ENCODE measurements at places on chromosomes 2 and 18.

DNA sequence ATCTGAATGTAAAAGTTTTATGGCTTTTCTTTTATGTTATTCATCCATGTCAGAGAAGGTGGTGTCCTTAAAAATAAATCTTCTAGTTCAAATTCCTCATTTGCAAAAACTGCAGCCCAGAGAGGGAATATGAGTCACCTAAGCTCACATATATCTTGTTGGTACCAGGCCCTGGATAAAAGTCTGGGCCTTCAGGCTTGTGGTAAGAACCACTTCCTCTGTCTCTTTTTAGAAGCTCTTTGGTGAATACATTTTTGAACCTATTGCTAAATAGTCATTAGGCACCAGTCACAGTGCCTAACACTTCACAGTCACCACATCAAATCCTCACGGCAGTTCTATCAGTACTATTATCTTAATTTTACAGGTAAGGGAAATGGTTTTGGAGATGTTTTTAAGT is 199.2 kb downstream of the KCNS3 start:
- DNase-seq: no peak

DNA sequence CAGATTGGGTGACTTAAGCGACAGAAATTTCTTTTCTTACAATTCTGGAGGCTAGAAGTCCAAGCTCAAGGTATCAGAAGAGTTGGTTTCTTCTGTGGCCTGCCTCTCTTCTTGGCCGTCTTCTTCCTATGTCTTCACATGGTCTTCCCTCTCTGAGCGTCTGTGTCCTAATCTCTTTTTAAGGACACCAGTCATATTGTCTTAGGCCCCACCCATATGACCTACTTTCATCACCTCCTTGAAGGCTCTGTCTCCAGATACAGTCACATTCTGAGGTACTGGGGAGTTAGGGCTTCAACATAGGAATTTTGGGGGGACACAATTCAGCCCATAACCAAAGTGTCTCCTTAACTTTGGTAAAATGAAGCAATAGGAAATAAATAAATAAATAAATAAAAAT is 110.9 kb upstream of the EPC2 start:
- no peak for DNase-seq

DNA sequence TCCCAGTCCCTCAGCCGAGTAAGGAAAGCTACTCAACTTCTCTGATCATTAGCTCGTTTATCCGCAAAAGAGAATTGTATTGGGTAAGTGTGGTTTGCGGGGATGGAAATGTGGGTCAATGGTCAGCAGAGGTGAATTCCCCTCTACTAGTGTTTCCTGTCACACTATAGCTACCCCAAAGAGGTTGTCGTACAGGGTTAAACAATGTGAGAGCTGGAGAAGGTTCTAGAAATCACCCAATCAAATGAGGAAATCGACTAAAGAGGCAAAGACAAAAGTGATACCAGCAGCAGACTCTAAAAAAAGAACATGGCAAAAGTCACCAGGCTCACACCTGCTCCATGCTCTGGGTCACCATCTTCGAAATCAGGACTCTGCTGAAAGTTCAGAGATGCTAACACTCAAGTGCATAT is 144.7 kb upstream of the ITGA4 start:
- DNase-seq: no peak

- DNase-seq: no peak
Observed at GRCh38 chr18:46423226-46423805, 233.7 kb downstream of the LOXHD1 start.

- no peak for DNase-seq
Observed at GRCh38 chr2:235613649-235614048, 119.8 kb downstream of the AGAP1 start.

DNA sequence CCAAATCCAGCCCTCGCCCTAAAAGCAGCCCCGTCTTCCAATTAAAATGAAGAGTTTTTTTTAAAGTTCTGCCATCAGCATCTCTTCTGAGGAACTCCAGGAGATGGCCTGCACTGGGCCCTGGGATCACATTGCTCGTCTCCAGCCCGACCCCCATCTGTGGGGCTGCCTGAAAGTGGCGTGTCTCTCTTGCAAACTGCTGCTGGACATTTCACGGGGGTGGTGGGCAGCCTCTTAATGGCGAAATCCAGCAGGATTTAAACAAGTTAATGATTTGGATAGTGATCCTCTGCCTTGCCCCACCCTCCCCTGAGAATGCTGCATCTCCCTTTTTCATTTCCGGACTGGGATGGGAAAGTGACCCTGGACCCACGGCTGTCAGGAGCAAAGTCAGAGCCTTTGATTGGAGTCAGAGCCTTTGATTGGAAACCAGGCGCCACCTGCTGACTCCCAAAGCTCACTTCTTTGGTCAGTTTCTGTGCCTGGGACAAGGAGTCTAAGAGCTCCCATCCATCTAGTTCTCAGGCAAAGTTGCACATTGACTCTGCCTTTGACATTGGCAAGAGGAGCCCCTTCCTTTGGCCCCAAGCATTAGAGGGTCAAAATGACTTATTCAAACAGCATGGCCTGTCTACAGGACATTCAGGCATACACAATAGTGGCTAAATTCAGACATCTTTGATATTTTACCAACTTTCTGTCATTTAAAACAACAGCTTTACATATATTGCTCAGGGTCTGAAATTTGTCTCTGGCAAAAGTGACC is 155.2 kb downstream of the SH3BP4 start:
- DNase-seq: peak; percentile 50

DNA sequence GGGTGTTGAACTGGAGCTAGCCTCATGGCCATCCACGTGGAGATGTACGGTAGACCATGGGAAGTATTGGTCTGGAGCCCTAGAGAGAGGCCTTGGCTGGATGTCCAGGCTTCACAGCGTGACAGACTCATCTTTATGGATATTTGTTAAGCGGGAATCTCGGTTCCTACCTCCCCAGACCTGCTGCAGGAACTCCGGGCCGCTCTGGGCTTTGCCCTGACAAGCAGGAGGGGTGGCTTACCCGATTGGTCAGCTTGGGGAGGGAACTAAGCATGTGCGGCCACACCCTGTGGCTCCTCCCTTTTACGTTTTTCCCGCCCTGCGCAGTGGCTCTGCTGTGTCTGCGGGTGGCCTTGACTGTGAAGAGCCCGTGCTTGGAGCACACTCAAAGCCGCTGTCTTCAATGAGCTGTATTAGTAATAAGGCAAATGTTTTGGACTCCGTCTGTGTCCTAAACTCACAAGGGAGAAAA is 52.3 kb downstream of the PAPOLG start:
- DNase-seq: no peak

DNA sequence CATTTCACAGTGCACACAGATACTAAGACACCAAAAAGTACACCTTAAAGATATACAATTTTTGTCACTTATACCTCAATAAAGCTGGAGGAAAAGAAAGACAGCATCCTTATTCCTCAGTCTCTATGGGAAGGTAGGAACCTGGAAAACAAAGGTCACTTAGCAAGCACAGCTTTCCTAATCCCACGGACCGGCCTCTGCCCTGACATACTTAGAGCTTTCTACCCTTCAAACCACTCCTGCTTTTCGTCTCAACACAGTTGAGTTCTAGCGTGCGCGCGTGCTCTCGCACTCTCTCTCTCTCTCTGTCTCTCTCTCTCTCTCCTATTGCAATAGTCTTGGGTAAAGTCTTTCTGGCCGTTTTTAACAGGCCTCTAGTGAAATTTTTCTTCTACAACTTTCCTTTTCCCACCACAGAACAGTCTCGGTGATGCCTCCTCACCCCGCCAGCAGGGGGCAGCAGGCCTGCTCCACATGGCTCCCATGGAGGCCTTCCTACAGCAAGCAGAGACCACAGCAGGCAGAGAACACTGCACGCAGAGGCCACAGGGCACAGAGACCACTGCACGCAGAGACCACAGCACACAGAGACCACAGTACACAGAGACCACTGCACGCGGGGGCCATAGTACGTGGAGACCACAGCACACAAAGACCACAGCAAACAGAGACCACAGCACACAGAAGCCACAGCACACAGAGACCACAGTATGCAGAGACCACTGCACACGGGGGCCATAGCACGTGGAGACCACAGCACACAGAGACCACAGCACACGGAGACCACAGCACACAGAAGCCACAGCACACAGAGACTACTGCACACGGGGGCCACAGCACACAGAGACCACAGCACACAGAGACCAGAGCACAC is 106.9 kb downstream of the FBXO15 start:
- DNase-seq: no peak

- DNase-seq: no peak
Observed at GRCh38 chr2:152421521-152422370, 86.8 kb downstream of the FMNL2 start.

- DNase-seq: no peak
Observed at GRCh38 chr2:160252278-160252887, 52.3 kb upstream of the ITGB6 start.

DNA sequence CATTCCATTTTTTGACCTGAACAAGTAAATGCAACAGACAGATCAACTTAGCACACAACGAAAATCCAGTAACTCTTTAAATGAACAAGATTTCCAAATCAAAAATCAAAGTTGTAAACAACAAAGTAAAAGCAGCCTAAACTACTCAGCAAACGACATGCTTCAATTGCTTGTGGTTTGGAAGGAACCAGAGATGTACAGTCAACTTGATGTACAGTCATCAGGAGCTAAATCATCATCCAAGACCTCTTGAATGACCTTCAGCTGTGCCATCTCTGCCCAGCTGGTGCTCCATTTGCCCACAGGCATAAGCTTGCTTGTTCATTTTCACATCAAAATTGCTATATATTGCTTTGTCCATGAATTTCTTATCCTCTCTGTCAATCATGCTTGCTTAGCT is 109.8 kb downstream of the UPP2 start:
- no peak for DNase-seq

- DNase-seq: no peak
Observed at GRCh38 chr2:115650827-115651226, 1208.4 kb downstream of the DPP10 start.

GRCh38 chr2:74238879-74239278 is 40.5 kb downstream of the MTHFD2 start:
- no peak for DNase-seq

GRCh38 chr2:193153576-193153975 is 958.8 kb upstream of the TMEFF2 start:
- no peak for DNase-seq

- no peak for DNase-seq
Observed at GRCh38 chr2:21498016-21498415, 374.2 kb downstream of the TDRD15 start.

DNA sequence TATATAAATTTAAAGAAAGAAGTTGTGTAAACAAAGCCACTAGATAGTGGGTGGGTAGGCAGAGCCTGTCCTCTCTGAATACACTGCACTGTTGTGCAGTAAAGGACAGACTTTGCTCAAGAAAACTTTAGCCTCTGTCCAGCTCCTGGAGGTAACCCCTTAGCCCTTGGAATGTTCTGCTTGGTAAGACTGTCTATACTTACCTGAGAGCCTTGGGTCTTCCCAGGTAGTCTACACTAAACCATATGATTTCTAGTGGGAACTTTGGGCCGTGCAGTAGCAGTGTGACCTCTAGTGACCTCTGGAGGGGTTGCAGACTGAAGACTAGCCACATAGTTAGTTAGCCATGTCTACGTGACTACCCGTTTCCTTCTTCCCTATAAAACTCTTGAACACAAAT is 678.3 kb upstream of the NRXN1 start:
- DNase-seq: no peak

DNA sequence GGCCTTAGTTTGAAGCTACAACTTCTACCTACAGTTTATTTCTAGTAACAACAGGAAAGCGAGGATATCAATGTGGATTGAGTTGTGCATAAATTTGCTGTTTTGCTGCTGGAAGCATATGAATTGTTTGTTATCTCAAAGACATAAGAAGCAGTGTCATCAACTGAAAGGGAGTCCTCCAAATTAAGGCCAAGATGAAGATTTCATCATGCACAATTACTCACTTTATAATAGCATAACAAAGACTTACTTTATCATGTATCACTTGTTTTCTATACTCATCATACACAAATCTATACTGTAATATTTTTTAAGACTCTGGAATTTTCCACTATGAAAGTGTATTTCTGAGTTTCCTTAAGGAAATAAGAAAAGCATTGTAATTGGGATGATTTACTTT is 136.1 kb upstream of the FANCL start:
- no peak for DNase-seq

- DNase-seq: no peak
Observed at GRCh38 chr2:216888081-216888480, 28.2 kb upstream of the TNP1 start.

GRCh38 chr2:171310889-171311288 is 122.9 kb downstream of the METTL8 start:
- DNase-seq: no peak

DNA sequence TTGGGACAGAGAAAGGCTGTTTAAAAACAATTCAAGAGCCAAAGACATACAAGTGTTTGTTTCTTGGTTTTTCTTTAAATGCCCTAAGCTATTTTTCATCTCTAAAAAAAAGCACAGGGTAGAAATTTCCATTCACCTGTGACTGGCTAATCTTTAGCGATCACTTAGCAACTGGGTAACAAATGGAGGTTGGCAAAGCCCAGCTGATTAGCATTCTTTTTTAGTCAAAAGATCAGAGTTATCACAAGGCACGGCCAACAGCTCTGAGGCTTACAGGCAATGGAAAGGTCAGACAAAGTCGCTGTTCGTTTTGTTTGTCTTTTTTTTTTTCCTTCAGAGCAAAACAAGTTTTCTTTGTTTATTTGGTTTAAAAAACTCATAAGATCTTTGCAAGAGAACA is 29.0 kb upstream of the TTR start:
- DNase-seq: no peak

DNA sequence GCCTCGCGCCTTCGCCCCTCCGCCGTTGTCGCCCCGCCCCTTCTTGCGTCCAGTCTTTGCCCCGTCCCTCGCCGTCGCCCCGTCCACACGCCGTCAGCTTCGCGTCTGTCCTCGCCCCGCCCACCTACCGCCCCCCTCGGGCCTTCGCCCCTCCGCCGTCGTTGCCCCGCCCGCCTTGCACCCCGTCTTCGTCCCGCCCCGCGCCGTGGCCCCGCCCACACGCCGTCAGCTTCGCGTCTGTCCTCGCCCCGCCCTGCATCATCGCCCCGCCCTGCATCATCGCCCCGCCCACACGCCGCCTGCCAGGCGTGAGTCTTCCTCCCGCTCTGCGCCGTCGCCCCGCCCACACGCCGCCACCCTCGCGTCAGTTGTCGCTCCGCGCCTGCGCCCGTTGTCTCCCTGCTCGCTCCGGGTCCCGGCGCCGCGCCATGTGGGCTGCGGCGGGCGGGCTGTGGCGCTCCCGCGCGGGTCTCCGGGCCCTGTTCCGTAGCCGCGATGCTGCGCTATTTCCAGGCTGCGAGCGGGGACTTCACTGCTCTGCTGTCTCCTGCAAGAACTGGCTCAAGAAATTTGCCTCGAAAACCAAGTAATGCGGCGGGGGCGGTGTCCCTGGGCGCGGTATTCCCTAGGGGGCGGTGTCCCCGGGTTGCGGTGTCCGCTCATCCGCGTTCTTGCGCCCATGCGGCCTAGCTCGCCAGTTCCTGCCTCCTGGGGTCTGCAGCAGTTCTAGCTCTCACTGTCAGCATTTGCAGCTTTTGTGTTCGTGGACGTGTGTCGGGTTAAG is at the start of gene RBFA:
Gene RBFA, plus strand, starts transcription at position 367 of the 784 bp plus-strand sequence. Its CDS starts 62 bp downstream, at position 429.
- peak; percentile 93 for DNase-seq

DNA sequence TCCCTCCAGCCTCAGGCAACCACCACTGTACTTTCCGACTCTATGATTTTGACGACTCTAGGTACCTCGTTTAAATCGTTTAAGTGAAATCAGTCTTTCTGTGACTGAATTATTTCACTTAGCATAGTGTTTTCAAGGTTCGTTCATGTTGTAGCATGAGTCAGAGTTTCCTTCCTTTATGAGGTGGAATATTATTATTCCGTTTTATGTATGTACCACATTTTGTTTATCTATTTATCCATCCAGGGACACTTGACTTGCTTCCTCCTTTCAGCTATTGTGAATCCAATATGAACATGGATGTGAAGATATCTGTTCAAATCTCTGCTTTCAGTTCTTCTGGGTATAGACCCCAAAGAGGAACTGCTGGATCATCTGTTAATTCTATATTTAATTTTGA is 19.1 kb downstream of the IL1R2 start:
- DNase-seq: no peak
